Dermis microvascular lymphatic vessel endothelial cell (primary cell): ENCODE measurements at places on chromosomes 7 and 10.

- no peak for DNase-seq
Measured at GRCh38 chr10:130401860-130402765, 265.9 kb downstream of the GLRX3 start.

- DNase-seq = no peak
Measured at GRCh38 chr10:133204226-133205015, 25.6 kb upstream of the UTF1 start.

GRCh38 chr10:65628493-65629139 is 1297.2 kb upstream of the LRRTM3 start:
- no peak for DNase-seq

DNA sequence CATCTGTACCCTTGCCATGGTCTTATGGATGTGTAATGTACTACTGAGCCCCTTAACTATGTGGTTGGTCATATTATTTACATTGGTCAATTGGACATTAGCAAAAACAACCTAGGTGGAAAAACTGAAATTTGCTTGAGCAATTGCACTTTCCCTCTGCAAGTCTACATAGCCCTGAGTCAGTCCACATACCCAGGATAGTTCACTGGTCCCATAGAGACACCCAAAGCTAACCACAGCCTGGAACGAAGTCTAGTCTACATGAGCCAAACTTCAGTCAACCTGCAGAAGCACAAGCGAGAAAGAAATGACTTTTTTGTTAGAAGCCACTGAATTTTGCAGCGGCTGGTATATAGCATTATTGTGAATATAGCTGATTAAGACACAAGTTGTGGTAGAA is 37.6 kb upstream of the COL1A2 start:
- DNase-seq = no peak

DNA sequence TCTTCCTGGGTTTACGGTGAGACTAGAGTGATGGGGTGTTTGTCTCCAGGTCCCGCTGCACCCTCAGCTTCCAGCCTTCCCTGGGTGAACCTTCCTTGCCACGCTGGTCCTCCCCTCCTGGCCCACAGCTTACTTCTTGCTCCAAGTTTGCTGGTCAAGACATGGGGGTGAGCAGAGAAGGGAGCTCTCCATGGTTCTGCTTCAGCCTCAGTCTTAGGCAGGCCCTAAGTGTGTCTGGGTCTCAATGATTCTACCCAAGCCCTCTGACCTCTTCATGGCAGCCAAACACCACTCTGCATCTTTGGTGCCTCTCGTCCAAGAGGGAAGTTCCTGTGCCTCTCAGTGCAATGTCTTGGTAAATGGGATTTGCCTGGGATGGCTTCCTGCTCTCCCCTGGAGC is 356.5 kb upstream of the KLF6 start:
- DNase-seq = no peak

GRCh38 chr10:69696073-69696731 is 66.2 kb downstream of the FAM241B start:
- DNase-seq = peak; percentile 79

- no peak for DNase-seq
Measured at GRCh38 chr10:92590623-92591549, 2.0 kb upstream of the KIF11 start.

DNA sequence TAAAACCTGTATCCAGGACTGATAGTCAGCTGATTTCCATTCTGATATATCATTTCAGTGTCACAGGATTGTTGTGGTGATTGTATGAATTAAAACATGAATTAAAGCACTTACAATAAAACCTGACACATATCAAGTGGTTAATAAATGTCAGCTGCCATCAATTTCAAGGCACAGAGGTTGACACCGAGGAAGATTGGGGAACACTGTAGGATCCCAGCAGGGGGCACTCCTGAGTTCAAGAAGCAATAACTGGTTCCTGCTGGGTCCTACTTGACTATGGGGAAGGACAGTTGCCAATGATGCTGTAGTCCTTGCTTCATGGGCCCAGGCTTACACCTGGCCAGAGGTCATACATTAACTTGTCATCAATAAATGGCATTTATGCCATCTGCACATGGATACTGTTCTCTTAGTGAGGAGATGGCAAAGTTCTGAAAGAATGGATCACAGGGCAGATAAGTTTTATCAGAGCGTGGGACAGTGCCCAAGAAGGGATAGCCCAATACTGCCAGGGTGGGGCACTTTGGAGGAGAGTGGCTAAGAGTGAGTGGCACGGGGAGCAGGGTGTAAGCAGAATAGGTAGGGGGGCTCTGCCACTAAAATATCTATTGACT is 24.1 kb downstream of the FZD1 start:
- peak; percentile 54 for DNase-seq

GRCh38 chr7:108293149-108293612 is 163.0 kb upstream of the LAMB4 start:
- no peak for DNase-seq

GRCh38 chr10:57716884-57717283 is 550.8 kb downstream of the IPMK start:
- DNase-seq = no peak

DNA sequence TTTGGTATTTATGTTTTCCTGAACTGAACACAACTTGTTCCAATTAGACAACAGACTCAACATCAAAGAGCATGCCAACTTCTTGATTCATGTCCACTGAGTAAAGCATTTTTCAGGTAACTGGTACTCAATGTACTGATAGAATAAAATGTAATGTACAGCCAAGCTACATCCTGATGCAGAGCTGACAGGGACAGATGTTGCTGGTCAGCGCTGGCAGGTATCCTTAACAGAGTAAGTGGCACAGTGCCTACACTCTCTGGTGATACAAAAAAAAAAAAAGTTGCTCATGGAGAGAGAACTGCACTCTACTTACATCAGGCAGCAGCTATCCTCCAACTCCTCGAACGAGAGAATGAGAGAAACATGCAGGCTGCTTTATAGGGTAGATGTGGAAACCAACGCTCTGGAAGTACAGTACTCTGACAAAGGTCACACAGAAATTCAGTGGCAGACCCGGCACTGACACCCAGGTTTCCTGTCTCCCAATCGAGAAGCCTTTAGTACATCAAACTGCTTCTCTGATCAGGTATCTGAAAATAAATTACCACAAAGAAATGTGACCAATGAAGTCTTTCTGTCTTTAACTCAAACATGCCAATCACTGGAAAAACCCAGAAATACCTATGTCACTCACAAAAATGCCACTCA is 4.6 kb downstream of the ITGB1 start:
- no peak for DNase-seq

- no peak for DNase-seq
Measured at GRCh38 chr10:36591436-36591835, 534.0 kb upstream of the ANKRD30A start.

DNA sequence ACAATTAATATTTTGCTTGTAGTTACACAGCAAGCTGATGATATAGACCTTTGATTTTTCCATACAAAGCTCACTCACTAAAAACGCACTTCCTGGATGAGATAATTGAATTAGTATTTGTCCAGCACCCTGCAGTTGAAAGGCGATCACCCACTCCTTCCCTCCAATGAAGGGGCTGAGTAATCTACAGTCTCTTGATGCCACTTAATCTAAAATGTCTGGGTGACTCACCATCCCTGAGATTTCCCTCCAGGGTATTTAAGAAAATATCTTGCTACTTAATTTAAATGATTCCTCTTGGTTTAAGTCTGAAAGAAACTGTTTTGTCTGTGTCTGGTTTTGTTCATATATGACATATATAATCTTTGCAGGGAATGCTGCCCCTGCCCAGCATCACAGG is 515.3 kb downstream of the GRID1 start:
- DNase-seq = no peak

- no peak for DNase-seq
Measured at GRCh38 chr7:149871576-149871975, 2.2 kb upstream of the ATP6V0E2 start.

- DNase-seq = peak; percentile 62
Measured at GRCh38 chr7:120404042-120404441, 131.1 kb downstream of the KCND2 start.

- DNase-seq = no peak
Measured at GRCh38 chr10:117590101-117590875, 47.7 kb downstream of the EMX2 start.

DNA sequence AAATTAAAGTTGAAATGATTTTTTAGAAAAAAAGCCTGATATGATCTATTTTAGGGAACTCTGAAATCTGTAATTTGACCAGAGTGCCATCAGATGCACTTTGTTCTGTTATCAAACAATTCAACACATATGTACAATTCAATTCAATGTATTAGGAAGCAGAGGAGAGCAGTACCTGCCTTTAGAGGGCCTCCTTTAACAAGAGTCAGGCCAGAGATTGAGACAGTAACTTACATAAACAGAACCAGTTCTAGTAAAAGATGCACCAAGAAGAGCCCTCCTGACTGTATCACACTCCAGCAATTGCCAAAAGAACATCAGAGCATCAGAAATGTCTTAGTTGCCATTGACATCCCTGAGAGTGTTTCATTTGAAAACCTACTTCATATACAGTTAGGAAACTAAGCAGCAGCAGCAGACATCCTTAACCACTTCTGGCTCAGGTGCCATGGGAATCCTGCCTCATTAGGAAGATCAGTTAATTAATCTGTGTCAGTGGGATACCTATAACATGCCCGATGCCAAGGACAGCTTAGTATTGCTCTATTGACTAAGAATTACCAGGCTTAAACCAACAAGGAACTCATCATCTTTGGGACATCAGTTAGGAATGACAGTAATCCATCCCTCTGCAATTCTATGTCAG is 1222.6 kb upstream of the LRRN3 start:
- DNase-seq = no peak

- DNase-seq = no peak
Measured at GRCh38 chr10:64430690-64431323, 909.6 kb downstream of the REEP3 start.
